ENCODE measurements at places on chromosomes 3 and 15.

GRCh38 chr15:95932676-95933075, 397.8 kb upstream of the NR2F2 start:
- no peak for DNase-seq

DNA sequence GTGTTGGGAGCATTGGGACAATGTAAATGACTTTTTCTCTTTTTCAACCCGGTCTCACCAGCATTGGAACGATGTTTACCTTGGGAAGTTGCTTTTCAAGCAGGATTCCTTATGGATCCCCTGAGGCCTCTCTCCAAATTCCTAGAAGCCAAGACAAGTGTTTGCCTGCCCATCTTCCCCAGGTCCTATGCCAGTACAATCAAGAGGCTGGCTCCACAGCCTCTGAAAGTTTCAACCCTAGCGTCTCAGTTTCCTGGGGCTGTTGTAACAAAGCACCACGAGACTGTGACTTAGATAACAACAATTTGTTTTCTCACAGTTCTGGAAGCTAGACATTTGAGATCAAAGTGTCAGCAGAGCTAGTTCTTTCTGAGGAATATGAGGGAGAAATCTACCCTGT, 347.2 kb upstream of the UMPS start:
- no peak for DNase-seq

GRCh38 chr3:177694316-177694715, 497.0 kb upstream of the TBL1XR1 start:
- DNase-seq: no peak

- peak; percentile 52 for DNase-seq
Observed at GRCh38 chr15:40367686-40368611, 9.9 kb downstream of the DISP2 start.

DNA sequence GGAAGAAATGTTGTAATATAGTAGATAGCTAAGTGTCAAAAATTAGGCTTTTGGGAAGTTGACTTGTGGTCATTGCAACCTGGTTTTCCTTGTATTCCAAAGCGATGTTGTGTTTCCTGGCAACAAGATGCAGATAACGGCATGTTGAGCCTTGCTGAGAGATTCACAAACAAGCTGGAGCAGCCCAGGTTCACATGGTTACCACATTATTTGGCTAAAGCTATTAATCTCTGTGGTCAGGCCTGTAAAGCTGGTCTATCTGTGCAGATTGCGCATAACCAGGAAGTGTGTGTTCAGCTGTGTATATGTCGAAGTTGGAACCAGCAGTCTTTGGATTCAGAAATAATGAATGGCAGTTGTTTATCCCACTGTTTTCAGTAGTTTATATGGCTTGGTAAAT, 6.6 kb downstream of the TIPARP start:
- no peak for DNase-seq

DNA sequence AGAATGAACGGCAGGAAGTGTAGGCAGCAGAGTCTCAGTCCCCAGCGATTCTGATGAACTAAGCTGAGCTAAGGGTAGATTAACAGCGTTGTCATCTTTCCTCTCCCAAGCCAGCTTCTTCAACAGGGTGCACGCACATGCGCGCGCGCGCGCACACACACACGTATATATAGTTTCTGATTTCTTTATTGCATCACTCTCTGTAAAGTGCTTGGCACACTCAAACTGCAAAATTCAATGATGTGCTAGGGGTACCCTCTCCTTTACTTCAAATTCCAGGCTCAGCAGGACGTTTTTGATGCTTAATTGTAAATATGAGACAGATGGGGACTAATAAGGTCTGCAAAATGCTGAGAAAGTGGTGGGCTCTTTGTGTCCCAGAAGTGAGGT, 26.1 kb upstream of the VPS8 start:
- no peak for DNase-seq

- no peak for DNase-seq
Observed at GRCh38 chr3:82354228-82354627, 592.8 kb upstream of the GBE1 start.

DNA sequence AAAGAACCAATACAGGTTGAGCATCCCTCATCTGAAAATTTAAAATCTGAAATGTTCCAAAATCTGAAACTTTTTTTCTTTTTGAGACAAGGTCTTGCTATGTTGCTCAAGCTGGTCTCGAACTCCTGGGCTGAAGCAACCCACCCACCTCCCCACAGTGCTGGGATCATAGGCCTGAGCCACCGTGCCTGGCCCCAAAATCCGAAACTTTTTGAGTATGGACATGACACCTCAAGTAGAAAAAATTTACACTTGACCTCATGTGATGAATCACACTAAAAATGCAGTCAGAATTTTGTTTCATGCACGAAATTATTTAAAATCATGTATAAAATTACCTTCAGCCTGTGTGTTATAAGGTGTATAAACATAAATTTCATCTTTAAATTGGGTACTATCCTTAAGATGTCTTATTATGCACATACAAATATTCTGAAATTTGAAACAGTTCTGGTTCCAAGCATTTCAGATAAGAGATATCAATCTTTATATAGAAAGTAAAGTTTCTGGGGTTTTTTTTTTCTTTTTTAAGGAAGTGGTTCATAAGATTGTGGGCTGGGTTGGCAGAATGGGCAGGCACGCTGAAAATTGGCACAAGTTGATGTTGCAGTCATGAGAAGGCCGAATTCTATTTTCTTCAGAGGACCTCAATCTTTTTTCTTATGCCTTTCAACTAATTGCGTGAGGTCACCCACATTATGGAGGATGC, 72.5 kb downstream of the SPRED1 start:
- no peak for DNase-seq

GRCh38 chr3:118818386-118818785, 216.3 kb downstream of the IGSF11 start:
- no peak for DNase-seq

DNA sequence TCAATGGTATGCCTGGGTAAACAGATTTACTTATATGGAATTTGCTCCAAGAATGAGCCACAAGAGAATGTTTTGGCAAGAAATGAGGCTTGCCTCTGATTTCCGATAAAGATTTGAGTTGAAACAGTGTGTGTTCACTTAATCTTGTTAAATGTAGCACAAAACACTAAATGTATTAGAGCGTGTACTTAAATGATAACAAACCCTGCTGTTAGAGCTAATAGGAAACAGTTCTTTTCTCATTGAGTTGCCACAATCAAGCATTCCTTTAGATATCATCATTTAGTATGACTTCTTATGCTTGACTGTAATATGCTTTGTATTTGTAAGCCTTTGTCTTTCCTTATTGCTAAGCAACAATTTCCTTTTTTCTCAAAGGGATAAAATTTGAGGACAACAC, 353.6 kb upstream of the ZNF717 start:
- DNase-seq: no peak

DNA sequence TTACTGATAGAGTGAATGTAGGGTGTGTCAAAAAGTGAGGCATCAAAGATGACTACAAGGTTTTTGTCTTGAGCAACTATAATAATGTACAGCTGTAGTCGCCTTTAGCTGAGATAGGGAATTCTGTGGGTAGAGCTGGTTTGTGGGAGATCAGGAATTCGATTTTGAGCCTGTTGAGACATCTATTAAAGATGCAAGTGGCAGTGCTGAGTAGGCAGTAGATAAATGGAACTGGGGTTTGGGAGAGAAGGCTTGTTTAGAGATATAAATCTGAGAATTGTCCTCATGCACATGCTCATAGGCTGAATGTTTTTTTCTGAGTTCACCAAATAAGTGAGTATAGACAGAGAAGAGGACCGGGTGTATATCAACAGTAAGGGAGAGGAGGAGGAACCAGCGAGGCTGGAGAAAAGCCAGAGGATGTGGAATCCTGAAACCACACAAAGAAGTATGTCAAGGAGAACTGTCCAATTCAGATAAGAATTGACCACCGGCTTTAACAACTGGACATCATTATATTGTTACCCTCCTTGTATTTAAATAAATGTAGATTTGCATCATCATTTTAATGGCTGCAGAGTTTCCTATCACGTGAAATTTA, 146.0 kb upstream of the TNIK start:
- no peak for DNase-seq

DNA sequence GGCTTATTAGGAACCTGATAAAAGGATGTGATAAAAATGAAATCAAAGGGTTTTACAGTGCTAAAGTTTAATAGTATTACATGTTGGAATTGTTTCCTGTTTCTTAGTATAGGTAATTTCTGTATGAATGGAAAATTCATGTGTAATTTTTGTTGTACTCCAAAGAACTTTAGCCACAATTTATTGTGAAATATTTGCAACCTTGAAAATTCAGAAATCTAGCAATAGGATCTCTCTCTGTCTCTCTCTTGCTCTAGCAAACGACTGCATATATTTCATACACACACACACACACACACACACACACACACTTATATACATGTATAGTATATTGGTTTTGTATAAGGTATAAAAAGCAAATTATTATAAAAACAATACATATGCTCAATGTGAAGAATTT, 59.6 kb downstream of the PIAS1 start:
- no peak for DNase-seq

DNA sequence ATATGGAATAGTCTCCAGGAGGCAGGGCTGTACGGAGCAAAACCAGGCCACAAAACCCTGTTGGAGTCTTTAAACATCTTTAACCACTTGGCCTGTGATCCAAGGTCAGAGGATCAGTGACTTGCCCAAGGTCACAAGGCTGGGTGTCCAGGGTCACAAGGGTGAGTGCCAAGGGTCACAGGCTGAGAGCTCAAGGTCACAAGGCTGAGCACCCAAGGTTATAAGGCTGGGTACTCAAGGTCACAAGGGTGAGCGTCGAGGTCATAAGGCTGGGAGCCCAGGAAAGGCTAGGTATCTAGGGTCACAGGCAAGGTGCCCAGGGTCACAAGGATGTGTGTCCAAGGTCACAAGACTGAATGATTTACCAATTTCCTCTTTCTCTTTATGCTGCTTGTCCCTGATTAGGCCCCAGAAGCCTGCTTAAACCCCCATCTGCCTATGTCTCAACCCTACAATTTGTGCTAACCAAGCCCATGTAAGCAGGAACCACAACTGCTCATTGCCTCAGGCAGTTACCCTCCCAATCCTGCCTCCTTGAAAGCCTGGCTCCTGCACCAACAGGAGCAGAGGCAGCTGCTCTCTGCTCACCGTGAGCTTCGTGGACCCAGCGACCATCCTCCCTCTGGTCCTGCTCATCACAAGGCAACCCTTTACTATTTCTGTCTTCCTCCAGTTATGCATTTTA, 51.5 kb downstream of the MGLL start:
- DNase-seq: no peak

GRCh38 chr3:70040386-70040785, 40.9 kb downstream of the SAMMSON start:
- no peak for DNase-seq

DNA sequence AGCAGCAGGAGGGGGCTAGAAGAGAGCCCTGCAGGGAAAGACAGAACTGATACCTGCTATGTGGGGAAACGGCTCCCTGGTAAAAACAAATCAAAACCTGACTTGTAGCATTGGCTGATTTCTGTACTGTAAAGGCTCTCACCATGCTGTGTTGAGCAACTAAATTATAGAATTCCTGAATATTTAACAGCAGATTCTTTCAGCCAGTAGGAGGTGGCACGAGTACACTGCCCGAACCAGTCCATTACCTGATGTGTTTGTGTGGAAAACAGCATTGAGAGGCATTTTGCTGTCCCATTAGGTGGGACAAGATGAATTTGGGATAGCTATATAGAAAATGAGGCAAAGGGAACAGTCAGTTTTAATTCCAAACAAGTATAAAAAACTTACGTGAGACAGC, 201.2 kb downstream of the ATP10A start:
- no peak for DNase-seq

GRCh38 chr3:46856576-46857471, 6.4 kb downstream of the MYL3 start:
- no peak for DNase-seq

GRCh38 chr15:59104602-59104911, 389 bp upstream of the CCNB2 start:
- DNase-seq: no peak

DNA sequence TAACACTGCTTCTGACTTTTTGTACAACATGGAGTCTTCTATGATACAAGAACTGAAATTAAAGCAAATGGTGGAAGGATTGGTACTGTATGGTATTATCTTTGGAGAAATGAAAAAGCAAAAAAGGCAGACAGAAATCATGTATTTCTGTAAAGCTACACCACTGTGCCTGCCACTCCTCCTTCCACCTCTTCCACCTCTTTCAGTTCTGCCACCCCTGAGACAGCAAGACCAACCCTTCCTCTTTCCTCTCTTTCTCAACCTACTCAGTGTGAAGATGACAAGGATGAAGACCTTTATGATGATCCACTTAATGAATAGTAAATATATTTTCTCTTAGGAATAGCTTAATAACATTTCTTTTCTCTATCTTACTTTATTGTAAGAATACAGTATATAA, 57.0 kb downstream of the CD200 start:
- DNase-seq: no peak

GRCh38 chr3:98557324-98558010, 25.7 kb downstream of the GPR15 start:
- DNase-seq: no peak

DNA sequence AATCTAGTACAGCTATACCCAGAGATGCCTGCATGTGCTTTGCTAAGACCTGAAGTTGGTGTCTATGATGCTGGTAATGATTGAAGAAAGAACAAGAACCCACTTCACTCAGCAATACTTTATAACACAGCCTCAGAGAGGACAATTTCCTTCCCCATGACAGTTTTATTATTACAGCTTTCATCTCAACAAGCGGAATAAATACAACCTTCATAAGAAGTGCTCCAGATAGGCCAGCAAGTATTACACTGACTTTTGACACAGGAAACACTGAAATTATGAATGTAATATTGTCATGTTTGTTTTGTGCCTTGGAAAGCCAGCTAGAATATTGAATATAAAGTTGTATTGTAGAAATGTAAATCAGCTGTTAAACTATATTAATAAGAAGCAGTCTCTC, 557.4 kb upstream of the ARPP21 start:
- no peak for DNase-seq

- no peak for DNase-seq
Observed at GRCh38 chr15:35963326-35963725, 417.4 kb upstream of the DPH6 start.

DNA sequence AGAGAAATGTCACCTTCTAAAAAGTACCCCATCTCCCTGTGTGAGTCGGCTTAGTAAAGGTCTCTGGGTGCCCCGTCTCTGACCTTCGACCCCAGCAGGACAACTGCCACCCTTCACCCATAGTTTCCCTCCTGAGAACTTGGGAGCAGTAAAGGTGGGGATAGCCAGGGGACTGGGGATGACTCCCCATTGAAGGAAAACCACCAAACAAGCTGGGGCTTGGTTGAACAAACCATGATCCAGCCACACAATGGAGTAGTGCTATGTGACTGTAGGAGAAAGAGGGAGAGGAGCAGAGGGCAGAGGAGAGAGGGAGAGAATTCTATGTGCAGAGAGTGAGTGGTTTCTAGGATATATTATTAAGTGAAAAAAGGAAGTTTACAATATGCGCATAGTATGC, 33.7 kb downstream of the IDH3A start:
- DNase-seq: no peak

GRCh38 chr3:52712291-52713212, 6.6 kb downstream of the SPCS1 start:
- no peak for DNase-seq

GRCh38 chr3:188931036-188931435, 240.7 kb upstream of the TPRG1 start:
- no peak for DNase-seq

GRCh38 chr15:76204109-76204845, 107.0 kb downstream of the ETFA start:
- DNase-seq: no peak

GRCh38 chr3:194285024-194285849, 65.9 kb downstream of the CPN2 start:
- DNase-seq: no peak

- DNase-seq: no peak
Observed at GRCh38 chr3:69671082-69671952, 67.9 kb upstream of the MITF start.

GRCh38 chr15:39487458-39487735, 93.5 kb upstream of the THBS1 start:
- no peak for DNase-seq
